Stimulated activated CD8-positive, alpha-beta memory T cell treated with anti-CD3 and anti-CD28 coated beads, Interleukin-4, amount 100 ng/mL, for 1 hour (primary cell): ENCODE measurements at places on chromosomes 16 and 17.

DNA sequence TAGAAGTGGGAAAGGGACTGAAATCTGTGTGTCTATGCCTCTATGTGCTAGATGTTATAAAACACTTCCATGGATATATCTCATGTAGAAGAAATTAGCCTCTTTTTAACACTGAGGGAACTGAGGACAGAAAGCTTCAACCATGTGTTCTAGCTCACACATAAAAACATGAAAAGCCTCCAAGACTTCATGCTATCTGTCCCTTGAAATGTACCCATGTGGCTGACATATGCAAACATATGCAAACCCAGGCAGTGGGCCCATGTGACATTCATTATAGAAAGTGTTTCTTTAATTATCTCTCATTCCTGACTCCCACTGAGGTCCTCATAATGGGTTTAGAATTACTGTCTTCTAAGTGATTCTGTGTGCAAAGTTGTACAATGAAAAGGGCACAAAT is 134.7 kb upstream of the MAF start:
- DNase-seq = no peak

DNA sequence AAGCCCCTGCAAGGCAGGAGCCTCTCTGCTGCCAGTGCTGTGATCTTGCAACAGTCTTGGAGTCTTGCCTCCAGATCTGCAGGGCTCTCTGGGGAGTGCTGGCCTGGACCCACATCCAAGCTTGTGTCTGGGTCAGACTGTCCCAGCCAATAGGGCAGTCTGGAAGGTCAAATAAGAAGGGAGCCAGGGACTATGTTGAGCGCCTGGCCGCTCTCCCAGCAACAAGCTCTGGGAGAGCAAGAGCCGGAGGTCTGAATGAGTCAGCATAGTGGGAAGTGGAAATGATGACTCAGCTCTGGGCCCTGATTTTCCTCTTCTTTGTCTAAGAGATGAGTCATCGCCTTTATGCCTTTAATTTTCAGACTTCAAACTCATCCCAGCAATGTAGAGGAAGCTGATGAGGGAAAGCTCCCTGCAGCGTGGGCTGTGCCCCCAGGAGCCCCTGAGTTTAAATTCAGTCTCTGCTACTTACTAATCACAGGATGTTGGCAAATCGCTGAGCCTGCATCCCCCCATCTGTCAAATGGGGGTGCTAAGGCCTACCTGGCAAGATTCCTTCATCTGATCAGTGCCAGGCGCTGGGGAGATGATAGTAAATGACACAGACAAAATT is 43.6 kb upstream of the HAPSTR1 start:
- DNase-seq = no peak

DNA sequence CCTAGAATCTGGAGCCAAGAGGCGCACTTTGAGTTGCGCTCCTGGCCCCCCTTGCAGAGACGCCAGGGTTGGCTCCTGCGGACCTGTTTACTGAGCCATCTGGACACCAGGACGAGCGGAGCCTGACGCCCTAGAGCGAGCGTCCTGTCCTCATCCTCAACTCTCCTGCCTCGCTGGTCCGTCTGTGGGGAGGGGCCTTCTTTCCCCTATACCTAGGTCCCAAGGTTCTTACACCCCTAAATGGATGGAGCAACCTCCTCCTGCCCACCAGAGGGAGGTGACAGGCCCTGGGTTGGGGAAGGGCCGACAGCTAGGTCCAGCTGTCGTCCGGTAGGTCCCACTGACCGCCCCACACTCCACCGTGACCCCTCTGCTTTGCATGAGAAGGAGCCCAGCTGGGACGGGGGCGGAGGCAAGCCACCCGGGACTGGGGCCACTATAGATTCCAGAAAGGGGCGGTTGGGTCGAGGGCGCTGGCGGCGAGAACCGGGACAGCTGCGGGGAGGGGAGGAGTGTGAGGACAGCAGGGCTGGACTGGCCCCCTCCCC is 3.1 kb upstream of the LHX1 start:
- DNase-seq = no peak

DNA sequence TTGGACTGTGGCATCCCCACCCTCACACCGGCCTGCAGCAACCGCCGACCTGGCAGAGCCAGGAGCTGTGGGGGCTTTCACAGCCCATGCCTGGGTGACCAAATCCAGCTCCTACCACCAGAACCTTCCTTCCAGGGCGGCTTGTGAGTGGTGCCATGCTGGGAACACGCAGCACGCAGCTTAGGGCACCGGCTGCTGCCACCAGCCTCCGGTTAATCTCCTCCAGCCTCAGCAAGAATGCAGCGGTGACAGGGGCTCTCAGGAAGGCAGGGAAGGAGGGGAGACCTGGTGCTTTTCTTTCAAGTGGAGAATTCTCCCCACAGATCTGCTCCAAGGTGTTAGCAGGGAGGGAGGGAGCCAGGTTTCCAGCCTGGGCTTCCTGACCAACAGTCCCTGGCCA is 32.3 kb upstream of the ANKRD40CL start:
- DNase-seq = no peak

GRCh38 chr17:59776577-59776976 is 69.1 kb downstream of the VMP1 start:
- no peak for DNase-seq

DNA sequence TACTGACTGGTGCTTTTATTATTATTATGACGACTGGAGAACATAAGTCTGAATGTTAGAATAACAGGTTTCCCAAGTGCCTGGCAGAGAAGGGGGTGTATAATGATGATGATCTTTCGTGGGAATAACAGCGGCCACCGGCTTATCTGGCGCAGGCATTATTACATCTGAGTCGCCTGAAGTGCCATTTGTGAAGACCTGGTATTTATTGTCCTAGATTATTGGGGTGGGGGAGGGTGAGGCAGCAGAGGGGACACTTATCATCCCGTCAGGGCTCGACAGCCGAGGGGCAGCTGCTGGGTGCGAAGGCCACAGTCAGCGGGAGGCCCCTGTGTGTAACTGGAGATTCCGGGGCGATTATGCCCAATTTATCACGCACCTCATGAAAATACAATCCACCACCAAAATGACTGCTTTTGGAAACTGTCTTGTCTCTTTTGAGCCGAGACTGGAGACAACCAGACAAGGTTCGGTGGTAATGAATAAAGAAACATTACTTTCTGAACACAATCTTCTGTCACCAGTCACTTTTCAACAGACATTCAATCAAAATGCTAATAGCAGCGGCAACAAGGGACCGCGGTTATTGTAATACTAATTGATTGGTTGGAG is 199.3 kb downstream of the CCDC182 start:
- DNase-seq = no peak

DNA sequence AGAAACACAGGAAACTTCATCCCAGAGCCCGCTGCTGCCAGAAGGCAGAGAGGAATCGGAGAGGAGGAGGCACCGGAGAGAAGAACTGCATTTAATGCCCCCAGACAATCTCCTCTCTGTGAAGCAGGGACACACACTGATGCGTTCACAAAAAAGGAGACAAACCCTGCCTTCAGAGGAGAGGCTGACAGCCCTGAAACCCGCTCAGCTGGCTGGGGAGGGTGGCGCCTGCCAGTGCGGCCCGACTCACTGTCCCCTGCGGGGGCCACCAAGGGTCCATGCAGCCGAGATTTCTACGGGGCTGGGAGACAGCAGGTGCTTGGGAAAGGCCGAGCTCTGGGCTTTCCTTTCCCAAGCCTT is 21.9 kb upstream of the CACNG1 start:
- no peak for DNase-seq

GRCh38 chr16:31487071-31487719 is 4.3 kb downstream of the SLC5A2 start:
- DNase-seq = no peak

- no peak for DNase-seq
Measured at GRCh38 chr17:75345514-75346167, 56.4 kb upstream of the SLC25A19 start.
